ENCODE measurements at places on chromosomes 6 and 20. TPM values are rescaled to one million over a fixed set of nuclear protein-coding genes. Genes with fewer than 3 reads are reported as not detected.

GRCh38 chr20:40536808-40537207 is 152.2 kb downstream of the MAFB start:
- DNase-seq = no peak

- DNase-seq = no peak
Observed at GRCh38 chr6:133681891-133682290, 207.0 kb upstream of the TCF21 start.

DNA sequence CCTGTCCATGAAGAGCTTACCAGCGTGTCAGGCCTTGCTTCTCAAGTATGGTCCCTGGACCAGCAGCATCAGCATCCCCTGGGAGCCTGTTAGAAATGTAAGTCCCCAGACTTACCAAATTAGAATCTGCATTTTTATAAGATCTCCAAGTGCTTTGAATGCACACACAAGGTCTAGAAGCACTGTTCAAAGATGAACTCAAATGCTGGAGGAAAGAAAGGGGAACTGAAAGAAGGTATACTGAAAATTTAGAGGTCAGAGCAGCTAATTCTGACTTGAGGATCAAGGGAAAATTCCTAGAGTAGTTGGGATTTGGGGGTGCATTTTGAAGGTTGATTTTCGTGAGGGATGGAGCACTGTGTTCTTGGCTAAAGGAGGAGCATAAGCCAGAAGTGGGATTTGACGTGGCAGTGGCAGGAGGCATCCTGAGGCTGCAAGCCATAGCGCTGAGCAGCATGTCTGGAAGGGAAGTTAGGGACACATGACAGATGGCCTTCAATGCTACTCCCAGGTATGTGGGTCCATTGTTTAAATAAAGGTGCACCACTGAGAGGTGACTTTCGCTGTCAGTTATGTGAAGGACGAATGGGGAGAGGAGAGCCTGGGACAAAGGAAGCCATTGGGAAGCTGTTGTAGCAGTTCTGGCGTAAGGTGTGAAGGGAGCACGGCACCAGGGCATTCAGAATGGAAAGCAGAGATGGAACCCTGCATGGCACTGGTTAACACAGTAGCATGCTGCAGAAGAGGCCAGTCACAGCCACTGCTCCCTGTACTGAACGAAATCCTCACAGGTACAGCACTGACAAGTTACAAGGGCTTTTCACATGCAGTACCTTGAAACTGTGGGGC is 36.2 kb downstream of the ARMC2 start:
- no peak for DNase-seq

GRCh38 chr6:13513626-13514502 is 26.5 kb upstream of the GFOD1 start:
- no peak for DNase-seq

DNA sequence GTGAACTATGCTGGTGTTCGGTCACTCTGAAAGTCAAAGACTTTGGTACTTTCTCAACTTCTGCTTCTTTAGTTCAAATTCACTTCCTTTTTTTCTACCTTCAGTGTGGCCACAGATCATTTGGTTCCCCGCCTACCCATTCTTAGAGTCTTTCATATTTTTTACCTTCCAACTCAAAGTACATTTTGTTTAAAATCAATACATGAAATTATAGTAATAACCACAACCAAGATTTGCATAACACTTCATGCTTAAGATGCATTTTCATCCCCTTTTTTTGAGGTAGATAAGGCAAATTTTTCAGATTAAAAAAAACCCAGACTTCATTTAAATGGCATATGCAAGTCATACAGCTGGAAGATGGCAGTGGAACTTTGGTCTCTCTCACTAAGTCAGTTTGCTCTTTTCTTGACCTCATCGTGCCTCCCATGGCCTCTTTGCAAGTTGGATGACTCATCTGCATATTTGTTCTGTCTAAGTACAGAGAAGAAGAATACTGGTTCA is 11.9 kb upstream of the CNR1 start:
- DNase-seq = no peak

- DNase-seq = no peak
Observed at GRCh38 chr6:12522347-12522746, 194.2 kb upstream of the PHACTR1 start.

Gene NKX2-2
- total RNA-seq = not detected

DNA sequence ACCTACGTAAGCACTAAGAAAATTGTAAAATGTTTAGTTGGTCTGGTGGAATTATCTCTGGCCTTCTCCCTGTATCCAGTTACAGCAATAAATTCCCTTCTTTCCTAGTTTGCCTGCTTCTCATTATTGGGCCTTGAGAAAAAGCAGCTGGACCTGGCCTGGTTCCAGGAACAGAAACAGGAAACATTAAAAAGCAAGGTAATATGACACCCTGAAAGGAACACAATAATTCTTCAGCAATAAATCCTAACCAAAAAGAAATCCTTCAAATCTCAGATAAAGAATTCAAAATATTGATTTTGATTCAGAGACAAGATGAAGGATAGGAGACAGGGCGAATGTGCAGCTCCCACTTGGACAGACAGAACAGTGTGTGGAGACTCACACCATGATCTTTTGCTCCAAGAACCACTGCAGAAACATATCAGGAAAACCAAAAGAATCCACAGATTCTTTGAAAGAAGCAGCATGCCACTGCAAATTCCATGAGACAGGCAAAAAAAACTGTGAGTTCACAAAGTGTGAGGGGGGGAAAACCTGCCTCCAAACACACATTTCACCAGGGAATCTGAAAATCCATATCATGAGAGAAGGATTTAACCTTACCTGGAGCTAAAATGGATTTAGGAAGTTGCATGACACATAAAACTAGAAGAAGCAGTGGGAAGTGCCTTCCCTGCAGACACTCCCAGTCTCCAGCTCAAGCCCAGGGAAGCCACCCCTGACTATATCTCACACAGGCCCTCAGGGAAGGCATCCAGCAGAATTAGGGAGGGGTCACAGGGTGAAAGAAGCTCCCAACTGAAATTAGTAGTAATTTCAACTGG is 28.9 kb downstream of the TREM1 start:
- DNase-seq = no peak

Gene JARID2
- total RNA-seq = 25.5 TPM

- DNase-seq = no peak
Observed at GRCh38 chr6:139240161-139241010, 51.4 kb downstream of the TXLNB start.

DNA sequence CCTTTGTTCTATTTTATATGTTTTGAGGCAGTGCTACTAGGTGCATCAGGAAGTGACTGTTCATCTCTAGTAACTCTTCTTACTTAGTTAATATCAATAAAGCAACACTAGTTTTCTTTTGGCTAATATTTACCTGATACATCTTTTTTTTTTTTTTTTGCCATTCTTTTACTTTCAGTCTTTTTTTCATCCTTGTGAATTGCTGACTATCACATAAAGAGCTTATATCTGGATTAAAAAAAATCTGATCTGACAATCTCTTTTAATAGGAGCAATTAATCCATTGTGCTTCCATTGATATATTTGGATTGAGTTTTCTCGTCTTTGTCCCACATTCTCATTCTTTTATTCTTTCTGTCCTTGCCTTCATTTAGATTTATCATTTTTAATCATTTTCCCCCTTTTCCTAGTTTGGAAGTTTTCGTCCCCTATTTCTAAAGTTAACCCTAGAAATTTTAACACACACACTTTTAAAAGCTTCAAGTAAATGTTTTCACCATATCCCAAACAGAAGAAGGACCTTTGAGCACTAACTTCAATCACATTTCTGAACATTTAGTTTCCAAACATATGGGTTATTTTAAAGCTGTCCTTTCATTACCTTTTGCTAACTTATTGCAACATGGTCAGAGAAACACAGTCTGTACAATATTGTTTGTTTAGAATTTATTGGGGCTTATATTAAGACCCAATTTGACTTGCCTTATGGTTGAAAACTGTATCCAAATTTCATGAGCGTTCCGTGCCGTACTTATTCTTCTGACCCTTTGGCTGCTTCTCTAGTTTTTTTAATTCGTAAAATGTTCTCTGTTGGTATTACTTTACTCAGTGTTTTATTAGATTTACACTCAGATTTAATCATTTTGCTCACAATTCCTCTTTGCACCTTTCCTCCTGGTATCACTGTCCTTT is 63.0 kb downstream of the SYCP2L start:
- DNase-seq = no peak

- DNase-seq = no peak
Observed at GRCh38 chr6:30974490-30975252, 8.8 kb upstream of the MUC21 start.

DNA sequence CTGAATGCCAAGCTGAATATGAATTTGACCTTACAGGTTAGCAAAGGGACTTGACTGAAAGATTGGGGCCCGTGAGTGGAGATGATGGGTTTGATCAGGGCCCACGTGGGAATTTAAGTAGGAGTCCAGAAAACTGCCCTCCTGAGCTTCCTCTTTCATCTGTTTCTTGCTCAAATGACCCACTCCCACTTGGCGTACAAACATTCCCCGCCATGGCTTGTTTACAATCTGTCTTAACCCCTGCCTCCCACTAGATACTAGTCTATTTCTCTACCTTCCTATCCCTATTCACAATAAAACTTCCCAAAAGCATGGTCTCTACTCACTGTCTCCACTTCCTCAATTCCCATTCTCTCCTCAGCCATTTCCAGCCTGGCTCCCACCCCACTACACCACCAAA is 9.4 kb downstream of the MMP9 start:
- DNase-seq = no peak

All from CD8-positive, alpha-beta memory T cell (primary cell).